ENCODE measurements at places on chromosomes 5 and 9.

DNA sequence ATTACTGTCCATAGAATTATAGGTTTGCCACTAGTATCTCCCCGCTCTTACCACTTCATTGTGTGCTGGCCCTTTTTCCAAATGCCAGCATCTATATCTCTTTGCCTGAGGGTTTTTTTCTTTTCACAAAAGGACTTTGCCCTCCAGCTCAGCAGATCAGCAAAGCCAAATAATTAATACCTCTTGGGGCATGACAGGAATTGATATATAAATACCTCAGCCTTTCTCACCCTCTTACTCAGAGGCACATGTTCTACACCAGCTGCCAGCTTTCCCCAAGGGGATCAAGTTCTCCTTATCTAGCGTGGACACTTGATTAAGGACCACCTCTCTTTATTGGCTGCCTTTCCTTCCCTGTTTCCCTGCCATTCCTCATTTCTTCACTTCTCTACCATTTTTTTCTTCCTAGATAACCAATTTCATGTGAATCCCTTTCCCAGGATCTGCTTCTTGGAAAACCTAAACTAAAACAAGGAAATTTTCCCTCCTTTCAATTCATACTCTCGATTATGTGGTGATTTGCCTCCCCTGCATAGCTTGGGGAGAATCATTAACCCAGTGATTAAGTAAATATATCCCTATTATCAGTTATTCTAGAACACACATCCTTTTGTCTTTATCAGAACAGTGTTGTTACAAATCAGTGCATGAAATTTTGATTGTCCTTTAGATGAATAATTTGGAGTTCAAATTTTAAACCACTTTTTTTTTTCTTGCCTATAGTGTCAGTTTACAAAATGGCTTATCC lies 6.9 kb upstream of the NUDT12 start:
- DNase-seq, result no peak

DNA sequence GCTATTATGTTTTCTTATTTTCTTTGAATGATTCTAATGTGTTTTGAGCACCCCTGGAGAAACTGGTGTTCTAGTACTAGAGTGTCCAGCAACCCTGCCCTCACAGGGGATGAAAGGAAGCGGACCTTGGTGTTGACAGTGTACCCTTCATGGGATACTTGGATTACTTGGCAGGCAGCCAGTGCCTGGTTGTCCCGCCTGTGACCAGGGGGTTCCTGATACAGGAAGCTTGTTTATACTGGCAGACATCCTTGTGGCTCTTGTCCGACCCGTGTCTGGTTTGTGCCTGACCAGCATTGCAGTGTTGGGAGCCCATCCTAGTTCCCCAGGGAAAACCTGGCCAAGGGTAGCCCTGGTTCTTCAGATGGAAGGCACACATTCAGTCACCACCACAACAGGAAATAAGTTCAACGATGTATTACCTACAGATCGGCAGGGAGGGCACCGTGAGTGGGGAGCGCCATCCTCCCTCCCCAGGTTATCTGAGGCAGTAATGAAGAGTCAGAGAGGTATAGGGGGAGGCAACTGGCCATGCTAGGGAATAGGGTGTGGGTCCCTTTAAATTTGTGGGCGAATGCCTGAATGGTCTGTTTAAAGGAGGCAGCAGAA lies 47.3 kb downstream of the CACNA1B start:
- DNase-seq, result no peak

DNA sequence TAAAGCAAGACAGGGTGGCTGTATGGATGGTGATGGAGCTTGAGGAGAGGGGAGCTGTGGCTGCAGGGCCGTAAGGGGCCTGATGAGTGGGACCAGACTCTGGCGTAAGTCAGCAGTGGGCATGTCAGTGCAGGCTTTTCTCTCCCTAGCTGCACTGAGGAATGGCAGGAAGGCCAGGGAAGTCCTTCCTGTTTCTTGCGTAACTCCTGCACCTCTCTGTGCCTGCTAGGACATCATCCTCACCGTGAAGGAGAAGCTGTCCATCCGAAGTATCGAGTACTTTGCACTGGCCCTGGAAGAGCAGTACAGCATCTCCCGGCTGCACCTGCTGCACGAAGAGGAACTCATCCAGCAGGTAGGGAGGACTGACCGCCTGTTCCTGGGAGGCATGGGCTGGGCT lies 24.1 kb upstream of the TRMT10B start:
- no peak for DNase-seq

GRCh38 chr9:136537896-136538598 lies 7.8 kb downstream of the NOTCH1 start:
- DNase-seq, result no peak

DNA sequence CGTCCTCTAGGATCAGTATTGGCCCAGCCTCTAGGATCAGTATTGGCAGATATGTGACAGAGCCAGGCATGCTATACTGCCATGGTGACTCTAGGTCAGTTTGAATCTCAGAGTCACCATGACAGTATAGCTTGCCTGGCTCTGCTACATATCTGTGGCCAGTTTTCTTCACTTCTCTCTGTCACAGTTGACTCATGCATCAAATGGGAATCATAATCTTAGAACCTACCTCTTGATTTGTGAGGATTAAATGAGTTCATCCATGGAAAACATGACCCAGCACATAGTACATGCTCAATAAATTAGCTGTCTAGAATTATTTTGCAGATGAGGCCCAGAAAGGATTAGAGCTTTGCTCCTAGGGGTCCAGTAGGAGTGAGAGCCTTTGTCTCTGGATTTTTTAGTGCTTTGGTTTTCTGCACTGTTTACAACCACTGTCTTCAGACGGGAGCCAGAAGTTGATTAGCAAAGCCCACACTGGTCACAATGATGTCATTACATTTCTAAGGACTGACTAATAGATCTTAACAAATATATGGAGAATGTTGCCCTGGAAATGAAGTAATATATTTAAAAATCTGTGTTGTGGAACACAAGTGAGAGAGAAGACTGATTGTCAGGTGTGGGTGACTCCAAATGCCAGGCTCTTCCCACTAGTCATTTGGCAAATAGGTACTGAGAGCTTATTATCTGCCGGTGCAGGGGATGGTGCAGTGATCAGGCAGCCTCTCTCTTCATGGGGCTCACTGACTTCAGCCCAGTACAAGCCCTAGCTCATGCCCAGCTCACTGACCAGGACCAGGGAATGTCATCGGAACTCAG lies 76.0 kb downstream of the COL15A1 start:
- no peak for DNase-seq

GRCh38 chr9:121815084-121815483 lies 163.7 kb downstream of the DAB2IP start:
- DNase-seq, result no peak

GRCh38 chr9:25461416-25461815 lies 216.8 kb downstream of the TUSC1 start:
- no peak for DNase-seq

GRCh38 chr5:91027405-91028139 lies 355.5 kb downstream of the ARRDC3 start:
- DNase-seq, result no peak

GRCh38 chr9:89664896-89665329 lies 60.1 kb downstream of the GADD45G start:
- no peak for DNase-seq

DNA sequence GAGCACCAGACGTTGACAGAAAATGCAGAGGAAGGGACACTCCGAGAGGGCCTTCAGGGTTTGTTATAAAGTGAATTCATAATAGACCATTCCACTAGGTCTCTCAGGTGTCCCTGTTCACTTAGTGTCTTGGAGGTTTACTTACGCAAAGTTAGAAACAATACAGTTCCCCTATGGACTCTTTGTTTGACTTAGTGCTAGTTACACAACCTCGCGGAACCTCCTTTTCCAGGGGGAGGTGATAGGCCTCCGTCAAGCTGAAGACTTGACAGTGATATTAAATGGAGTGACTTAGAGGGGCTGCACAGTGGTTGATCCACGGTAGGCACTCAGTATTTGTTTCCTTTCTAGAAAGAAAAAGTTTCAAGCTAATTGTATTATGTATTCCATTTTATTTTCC lies 1.3 kb downstream of the CCT5 start:
- no peak for DNase-seq

DNA sequence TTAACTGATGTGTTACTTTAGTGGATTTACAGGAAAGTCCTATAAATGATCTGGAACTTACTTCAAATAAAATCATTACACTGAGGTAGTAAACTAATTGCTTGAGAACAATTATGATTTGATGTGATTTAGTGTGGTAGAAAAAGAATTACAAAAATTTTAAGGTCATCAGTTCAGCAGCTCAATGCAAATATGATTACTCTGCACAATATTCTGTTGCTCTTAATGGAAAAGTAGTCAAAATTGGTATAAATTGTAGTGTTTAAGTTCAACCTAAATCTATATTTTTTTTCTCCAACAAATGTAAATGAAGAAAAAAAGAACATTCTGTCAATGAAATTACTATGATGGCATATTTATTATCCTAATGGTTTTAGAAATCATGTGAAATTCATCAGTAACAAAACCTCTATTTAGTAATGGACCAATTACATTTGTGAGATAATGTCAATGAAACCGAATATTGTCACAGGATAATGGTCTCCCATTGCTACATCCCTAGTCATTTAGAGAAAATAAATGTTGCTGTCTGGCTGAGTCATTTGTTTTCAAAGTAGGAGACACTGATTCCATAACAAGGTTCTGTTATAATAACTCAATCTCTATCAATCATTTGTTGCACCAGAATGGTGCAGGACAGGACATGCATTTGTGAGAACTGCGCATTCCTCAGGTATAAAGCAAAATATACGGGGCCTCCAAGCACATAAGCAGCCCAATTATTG lies 177.1 kb downstream of the NFIB start:
- no peak for DNase-seq

DNA sequence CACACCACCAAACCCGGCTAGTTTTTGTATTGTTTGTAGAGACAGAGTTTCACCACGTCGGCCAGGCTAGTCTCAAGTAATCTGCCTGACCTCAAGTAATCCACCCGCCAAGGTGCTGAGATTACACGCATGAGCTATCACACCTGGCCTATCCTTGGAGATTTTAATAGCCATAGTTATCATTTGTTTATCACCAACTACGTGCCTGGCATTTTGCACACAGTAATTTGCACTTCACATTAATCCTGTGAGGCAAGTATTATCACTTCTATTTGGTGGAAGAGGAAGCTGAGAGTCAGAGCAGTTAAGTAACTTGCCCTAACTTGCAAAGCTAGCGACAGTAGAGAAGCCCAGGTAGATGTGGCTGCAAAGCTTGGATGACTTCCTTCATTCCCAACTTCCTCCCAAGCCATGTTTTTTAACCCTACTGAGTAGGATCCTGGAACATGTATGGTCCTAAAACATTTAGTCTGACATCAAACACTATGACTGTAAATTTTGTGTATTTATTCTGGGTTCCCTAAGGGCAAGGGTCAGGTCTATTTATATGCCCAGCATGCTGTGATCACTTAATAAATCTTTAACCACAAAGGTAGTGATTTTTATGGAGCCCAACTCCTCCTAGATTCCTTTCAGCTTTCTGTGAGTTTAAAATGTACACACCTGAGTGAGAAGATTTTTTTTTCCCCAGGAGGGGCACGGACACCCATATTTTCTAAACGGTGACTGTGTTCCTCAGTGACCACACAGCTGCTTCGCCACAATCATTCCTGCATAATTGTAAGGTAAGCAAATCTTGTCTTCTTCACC lies 100.2 kb upstream of the RAI14 start:
- no peak for DNase-seq

- DNase-seq, result no peak
Measured at GRCh38 chr5:10863763-10864383, 102.8 kb upstream of the DAP start.

DNA sequence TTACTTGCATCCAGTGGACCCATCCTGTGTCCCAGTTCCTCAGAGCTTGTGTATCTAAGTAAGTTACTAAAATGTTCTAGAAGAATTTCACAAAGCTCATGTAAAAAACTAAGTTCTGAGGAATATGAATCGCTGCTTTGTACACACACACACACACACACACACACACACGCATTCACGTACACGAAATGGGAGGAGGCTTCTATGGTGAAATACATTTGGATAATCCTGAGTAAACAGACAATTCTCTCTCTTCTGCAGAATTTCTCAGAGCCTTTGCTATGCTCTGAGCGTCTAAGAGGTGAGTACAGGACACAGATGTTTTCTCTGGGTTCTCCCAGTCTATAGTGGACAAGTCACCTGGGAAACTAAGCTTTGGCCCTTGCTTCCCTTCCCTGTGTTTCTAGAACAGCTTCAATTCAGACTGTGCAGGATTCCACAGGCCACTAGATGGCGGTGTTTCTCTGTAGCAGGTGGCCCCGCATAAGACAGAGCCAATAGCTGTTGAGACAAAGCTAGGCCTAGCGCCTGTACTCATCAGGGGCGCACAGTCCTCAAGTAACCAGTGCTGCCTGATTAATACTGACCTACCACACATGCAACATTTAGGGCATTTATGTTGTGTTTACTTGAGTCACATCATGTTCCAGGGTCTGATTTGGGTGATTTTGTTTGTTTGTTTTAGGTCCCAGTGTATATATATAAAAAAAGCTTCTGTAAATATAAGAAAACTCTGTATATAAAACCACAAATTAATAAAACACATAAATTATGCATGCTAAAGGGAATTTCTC lies 114.8 kb downstream of the LIFR start:
- DNase-seq, result peak; percentile 89

GRCh38 chr5:159990506-159990905 lies 18.4 kb upstream of the TTC1 start:
- DNase-seq, result no peak

DNA sequence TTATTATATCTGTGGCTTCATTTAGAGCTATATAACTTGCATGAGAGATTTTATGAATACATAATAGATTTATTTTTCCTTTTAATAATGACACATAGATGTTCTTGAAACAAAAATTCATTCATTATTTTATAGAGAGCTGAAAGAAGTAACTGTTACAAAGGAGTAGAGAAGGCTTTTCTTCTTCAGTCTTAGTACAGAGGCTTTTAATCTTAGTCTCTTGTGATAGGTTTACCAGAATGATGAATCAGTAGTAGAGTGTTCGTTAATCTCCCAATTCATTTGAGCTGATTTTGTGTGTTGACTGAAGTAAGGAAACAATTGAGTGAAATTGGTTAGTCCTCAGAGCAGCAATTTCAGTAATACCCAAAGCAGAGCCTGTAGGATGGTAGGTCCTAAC lies 1284.1 kb upstream of the ACO1 start:
- DNase-seq, result no peak

All from right renal pelvis (tissue), 4 donors.